NCI-H1048 (cell line): ENCODE measurements at places on chromosomes 2 and 18.

DNA sequence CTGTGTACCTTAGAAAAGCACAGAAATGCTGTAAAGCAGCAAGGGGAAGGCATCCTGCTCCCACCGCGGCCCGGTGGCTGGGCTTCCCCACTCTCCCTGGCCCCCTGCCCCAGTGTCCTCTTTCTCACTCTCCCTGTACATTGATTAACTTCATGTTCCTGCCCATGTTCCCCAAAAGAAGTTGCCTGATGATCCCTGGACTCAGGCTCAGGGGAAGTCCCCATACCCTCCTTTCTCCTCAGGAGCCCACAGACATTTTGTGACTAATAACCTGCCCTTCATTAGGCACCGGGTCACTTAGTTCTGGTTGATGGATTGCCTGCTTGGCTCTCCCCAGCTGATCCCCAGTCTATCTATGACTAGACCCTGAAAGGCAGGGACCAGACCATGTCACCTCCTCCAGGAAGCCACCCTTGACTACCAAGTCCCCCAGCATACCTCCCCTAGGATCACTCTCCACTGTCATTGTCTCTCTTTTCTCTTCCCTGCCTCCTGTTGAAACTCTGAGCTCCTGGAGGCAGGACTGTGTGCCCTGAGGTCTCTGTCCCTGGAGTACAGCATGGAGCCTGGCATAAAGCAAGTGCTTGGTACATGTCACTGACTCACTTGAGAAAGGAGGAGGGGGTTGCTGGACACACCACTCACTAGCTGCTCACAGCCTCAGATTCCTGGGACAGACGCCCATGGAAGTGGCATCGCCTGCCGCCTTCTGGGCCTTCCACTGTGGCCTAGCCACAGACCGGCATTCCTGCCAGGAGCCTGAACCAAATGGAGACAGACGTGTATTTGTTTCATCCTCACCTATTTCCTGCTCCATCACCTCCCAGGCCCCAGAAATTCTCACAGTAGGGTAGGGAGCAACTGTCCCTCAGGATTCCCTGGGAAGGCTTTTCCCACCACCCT lies 13.5 kb downstream of the MALL start:
- DNase-seq: no peak

DNA sequence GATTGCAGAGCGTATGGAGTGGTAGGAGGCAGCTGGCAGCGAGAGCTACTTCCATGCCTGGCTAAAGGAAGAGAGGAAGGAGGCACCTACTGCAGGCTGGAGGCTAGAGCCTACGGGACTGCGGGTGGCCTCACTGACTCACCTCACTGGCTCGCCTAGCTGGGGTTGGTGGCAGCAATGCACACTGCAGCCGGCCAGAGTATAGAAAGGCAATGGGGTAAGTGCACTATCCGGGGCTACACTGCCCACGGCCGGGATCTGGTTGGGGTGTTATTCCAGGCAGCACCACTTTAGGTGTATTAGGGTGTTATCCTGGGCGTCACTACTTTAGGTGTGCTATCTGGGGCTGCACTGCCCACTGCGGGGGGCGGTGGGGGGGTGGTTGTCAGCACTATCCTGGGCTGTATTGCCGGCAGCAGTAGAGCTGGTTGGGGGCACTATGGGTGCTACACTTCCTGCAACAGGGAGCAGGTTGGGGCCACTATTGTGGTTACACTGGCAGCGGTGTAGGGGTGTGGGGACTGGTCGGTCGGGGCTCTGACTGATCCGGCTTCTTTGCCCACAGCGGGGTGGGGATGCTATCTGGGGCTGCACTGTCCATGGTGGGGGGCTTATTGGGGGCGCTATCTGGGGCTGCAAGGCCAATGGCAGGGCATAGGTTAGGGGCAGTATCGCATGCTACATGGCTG lies 33.3 kb upstream of the ANKRD62 start:
- DNase-seq: no peak

DNA sequence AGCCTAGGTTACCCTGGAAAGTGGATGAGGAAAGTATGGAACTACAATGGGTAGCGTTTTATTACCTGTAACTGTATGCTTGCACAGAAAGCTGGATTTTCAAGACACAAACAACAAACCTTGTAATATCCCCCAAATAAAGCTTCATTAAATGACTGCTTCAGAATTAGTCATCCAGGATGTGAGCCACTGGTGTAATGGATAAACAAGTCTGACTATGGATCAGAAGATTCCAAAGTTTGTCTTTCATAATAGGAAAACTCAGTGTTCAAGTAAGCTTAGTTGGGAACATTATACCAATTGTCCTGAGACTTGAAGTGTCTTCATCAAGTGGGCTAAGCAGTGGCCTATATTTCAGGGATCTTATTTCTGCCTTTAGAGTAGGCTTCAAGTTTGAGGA lies 518.8 kb downstream of the LRP1B start:
- DNase-seq: no peak

- DNase-seq: no peak
Observed at GRCh38 chr2:155062250-155062921, 363.9 kb downstream of the KCNJ3 start.

GRCh38 chr2:85613717-85614515 lies 2.0 kb upstream of the C2orf68 start:
- no peak for DNase-seq

DNA sequence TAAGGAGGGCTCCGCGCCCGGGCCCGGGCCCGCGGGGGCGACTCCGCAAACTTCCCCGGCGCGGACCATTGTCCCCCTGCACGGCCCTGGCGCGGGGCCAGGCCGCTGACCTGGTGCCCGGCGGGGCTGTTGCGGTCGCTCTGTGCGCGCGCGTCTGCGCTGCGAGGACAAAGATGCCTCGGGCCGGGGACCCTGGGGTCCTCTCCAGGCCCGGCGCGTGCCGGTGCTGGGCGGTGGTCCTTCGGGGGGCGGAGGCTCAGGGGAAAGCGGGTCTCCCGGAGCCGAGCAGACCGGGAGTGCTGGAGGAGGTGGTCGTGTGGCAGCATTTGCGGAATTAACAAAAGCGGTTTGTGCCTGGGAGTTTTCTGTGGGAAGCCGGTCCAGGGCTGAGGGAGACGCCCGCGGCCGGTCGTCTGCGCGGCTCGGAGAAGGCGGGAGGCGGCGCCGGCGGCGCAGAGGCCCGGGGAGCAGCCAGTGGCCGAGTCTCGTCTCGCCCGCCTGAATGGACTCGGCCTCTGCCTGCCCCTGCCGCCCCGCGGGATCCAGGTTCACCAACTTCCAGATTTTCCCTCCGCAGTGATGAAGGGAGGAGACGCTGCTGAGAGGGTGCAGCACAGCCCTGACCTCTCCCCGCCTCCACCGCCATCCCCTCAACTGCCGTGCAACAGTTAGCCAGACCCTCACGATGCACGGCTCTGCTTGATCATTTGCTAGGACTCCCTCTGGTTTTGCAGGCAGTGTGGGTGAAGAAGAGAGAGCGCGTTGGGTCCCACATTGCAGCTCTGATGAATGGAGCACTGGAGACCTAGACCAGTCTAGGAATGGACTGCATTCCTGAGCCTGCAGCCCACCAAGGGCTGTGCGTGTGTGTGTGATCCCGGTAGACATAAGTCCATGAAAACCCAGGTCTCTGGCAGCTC lies 705 bp downstream of the EFR3B start:
- no peak for DNase-seq

DNA sequence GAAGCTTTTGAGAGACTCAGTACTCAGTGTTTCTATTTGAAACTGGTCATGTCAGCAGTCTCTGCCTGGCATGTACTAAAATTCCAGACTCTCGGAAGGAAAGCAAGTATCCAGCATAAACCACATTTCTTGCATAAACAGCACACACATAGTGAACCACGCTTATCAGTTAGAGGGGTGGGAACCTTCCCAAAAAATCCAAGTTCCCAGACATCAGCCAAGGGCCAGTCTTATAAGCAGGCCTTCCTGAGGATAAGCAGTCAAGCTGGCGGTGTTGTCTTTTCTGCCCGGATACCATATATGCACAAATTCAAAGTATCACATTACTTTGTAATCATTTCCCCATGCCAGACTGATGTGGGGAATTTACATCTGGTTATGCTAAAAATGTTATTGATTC lies 73.6 kb downstream of the ST6GAL2 start:
- no peak for DNase-seq

- no peak for DNase-seq
Observed at GRCh38 chr2:241219030-241219382, 30.5 kb downstream of the ANO7 start.

GRCh38 chr2:144663207-144663606 lies 143.3 kb upstream of the ZEB2 start:
- DNase-seq: no peak

DNA sequence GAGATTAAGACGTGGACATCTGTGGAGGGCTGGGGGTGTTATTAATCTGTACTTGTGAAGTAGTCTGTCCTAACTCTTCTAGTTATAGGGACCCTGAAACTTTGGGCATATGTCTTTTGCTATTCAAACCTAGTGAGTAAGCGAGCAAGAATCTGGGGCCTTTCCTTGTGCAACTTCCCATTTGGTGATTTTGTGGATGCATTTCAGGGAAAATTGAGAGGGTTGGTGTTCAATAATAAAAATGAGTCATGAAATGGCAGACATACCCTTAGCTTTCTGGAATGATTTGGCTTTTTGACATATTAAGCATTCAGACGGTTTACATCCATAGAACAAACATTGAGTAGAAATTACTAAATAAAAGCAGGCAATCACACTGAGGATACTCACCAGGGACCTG lies 17.0 kb downstream of the COL4A4 start:
- no peak for DNase-seq

DNA sequence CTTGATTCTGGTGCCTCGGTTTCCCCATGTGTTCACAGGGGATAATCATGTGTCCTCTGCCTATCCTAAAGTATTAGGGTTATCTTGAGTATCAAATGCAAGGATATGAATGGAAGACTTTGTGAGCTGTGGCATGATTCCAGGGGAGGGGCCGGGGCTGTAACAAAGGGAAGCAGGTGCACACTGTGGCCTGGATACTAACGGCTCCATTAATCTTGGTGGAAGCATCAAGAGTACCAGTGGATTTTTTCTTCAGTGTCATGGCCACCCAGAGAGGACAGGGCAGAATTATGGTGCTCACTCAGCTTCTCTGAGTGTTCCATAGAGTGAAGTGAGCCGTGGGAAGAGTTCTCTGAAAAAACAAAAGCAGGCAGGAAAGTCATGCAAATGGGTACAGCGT lies 320.1 kb downstream of the ALK start:
- no peak for DNase-seq

GRCh38 chr18:43572163-43572562 lies 294.9 kb upstream of the SYT4 start:
- DNase-seq: no peak

DNA sequence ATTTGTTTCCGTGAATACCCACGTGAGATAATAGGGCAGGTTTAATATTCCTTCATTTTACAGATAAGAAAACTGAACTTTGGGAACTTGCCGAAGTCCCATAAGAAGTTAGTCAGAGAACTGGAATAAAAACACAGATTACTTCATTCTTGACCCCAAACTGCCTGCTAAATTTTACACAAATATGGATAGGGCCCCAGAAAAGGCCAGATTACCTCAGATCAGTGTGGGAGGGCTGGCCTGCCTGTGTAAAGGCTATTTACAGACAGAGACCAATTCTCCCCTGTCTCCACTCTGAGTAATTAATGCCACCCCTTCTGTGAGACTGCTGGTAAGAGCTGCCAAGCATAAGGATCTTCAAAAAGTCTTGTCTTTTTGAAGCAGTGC lies 139.2 kb downstream of the MGAT5 start:
- no peak for DNase-seq

DNA sequence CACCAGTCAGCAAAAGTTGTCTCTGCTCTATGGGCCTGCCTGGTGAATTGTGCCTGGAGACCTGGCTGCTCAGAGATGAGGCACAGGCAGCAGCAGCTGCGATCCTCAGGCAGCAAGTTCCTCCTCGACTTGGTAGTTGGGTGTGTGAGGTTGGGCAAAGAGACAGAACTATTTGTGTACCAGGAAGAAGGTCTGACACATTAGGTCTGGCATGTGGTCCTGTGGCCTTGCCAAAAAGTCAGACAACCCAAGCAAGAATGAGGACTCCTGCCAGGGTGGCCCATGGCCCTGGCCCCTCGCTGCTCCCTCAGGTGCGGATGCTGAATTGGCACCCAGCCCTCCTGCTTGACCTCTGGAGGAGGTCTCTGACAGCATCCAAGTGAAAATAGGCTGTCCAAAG lies 192.7 kb downstream of the DYSF start:
- no peak for DNase-seq

DNA sequence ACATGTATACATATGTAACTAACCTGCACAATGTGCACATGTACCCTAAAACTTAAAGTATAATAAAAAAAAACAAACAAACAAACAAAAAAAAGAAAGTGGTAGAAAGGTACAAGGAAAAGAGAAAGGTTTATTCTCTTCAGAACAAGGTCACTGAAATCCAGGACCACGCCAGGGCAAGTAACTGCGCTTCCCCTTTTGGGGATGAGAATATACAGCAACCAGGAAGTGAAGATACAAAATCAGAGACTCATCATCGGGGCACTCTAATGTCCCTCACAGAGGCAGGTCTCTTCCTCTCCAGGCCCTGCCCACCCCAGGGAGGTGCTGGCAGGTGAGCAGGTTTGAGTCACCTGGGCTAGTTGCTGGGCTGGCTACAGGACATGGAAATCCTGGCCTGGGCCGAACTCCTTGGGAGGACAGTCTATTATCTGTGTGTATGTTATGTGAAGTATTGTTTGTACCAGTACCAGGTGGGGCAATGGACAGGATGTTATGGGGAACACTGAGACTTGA lies 100.4 kb upstream of the GPR45 start:
- DNase-seq: no peak

DNA sequence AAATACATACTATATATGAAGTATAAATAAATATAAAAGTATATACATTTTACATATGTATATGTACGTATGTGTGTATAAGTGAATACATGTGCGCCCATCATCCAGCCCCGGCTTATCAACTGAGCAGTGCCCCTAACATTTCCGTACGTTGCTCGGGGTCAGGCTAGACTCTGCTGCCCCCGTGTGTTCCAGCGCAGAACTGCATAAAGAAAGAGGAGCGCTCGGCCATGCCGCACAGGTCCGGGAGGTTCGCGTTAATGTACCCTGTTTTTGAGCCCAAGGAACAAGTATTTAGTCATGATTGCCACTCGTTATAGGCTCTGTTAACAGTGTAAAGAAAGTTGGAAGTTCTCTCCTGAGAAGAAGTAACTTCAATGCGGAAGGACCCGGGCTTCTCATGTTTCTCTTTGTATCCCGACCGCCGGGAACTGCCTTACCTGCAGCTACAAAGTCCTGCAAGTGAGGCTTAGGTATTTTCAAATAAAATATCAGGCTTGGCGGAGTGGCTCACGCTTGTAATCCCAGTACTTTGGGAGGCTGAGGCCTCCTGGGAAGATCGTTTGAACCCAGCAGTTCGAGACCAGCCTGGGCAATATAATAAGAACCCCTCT lies 55.7 kb downstream of the CD8B2 start:
- DNase-seq: no peak
